ENCODE measurements at places on chromosomes 16 and 17.

- no peak for DNase-seq
Measured at GRCh38 chr16:22035153-22035552, 27.2 kb downstream of the MOSMO start.

DNA sequence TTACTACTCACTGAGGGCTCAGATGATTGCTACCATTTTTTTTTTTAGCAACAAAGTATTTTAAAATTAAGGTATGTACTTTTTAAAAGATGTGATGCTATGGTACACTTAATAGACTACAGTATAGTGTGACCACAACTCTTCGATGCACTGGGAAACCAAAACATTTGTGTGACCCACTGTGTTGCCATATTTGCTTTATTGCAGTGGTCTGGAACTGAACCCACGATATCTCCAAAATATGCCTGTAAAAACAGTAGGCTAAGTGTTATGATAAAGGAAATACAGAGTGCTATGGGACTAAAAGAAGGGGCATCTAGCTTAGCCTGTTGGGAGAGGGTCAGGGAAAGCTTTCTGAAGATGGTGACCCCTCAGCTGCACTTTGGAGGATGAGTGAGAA is 41.6 kb upstream of the HNF1B start:
- no peak for DNase-seq

DNA sequence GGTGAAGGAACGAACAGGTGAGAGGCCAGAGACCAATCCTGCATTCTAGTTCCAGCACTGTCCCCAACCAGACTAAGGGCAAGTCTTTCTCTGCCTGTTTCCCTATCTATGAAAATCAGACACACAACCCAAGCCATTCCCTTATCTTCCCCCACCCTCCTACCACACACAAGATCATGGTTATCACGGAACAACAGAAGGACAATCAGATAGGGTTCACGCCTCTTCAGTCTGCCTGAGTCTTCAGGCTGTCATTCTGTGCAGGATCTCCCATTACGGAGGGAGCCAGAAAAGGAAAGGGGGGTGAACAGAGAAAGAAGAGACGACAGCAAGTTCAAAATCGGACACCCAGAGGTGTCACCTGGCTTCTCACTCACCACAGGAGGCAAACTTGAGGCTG is 11.1 kb downstream of the TLE7 start:
- DNase-seq = no peak

DNA sequence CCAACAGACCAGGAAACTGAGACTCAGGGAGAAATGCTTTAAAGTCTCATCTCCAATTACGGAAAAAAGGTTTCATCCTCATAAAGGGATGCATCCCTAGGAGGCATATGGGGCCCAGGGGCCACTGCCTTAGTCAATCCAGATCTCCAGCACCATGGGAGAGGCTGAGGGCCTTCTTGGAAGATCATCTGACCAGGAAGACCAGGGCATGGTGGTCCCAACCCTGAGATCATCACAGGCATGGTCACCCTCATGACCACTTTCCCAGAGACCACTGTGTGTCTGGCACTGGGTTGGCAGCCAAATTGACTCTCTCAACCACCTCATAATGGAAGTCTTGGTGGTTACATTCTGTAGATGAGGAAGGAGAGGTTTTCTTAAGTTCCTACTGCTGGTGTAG is 23.4 kb upstream of the CES5A start:
- DNase-seq = no peak

- peak; percentile 5 for DNase-seq
Measured at GRCh38 chr16:83200005-83200779, 573.4 kb downstream of the CDH13 start.

DNA sequence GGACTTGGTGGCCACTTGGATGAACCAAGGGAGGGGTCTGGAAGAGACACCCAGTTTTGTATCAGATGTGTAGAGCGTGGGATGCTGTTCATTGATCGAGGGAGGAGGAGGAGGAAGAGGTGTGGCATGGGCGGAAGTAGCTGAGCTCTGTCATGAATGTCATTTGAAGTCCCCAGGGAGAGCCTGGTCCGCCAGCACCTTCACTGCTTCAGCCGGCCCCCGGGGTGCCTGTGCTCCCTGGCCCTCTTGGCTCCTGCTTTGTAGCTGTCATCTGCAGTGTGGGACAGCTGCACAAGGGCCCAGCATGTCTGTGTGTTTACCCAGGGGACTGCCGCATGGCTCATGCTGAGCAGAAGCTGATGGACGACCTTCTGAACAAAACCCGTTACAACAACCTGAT is 75.4 kb upstream of the RBL2 start:
- DNase-seq = no peak

GRCh38 chr16:54236773-54237172 is 49.8 kb downstream of the IRX3 start:
- peak; percentile 76 for DNase-seq

All from fibroblast of upper back skin (primary cell).